ENCODE measurements at places on chromosomes 3 and 15.

DNA sequence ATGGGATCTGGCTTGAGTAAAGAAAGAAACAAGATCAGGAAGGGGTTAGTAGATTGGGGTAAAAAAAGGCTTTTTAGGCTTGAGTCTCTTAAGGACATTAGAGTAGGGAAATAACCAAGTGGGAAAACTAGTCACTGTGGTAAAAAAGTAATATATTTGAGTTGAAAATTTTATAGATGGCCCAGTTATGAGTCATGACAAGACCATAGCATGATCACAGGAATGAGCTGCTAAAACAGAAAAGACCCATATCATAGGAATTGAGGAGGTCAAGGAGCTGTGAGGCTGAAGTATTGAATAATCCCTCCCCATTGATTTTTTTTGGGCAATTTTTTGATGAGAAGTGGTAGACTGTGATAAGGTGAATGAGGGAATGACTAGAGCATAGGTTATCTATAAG lies 69.2 kb upstream of the TBC1D5 start:
- no peak for DNase-seq

DNA sequence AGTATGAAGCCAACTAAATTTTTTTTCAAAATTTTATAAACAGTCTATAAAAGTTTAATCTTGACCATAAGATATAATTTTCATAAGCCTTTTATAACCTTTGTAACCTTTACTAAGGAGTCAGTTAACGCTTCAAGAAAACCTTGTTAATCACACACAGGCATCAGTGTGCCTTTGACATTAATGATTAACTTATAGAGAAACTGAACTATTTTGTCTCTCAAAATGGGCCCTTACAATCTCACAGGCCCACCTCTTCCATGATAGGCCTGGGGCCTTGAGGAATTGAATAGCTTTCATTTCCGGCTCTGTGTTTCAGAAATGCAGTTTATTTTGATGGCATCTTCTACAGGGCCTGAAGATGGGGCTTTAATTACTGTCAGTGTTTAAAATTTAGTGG lies 70.1 kb downstream of the CD200 start:
- DNase-seq: no peak

DNA sequence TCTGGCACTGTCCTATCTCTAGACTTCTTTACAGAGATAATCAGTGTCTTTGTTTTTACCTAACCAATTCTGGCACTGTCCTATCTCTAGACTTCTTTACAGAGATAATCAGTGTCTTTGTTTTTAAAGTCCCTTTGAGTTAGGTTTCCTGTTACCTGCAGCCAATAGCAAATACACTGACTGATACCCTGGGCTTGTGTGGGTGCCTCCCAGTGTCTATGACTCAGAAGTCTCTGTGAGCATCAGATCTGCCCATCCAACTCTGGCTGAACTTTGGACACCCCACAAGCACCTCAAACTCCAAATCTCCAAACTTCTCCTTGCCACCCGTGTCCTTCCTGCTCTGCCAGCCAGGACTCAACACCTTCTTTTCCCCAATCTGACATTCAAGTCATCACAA lies 30.4 kb downstream of the SLC41A3 start:
- DNase-seq: no peak

- no peak for DNase-seq
Measured at GRCh38 chr3:10563396-10563795, 58.0 kb upstream of the ATP2B2 start.

GRCh38 chr15:28116521-28117431 lies 17.7 kb upstream of the OCA2 start:
- no peak for DNase-seq

GRCh38 chr3:141498598-141499223 lies 11.9 kb downstream of the RASA2 start:
- DNase-seq: no peak

DNA sequence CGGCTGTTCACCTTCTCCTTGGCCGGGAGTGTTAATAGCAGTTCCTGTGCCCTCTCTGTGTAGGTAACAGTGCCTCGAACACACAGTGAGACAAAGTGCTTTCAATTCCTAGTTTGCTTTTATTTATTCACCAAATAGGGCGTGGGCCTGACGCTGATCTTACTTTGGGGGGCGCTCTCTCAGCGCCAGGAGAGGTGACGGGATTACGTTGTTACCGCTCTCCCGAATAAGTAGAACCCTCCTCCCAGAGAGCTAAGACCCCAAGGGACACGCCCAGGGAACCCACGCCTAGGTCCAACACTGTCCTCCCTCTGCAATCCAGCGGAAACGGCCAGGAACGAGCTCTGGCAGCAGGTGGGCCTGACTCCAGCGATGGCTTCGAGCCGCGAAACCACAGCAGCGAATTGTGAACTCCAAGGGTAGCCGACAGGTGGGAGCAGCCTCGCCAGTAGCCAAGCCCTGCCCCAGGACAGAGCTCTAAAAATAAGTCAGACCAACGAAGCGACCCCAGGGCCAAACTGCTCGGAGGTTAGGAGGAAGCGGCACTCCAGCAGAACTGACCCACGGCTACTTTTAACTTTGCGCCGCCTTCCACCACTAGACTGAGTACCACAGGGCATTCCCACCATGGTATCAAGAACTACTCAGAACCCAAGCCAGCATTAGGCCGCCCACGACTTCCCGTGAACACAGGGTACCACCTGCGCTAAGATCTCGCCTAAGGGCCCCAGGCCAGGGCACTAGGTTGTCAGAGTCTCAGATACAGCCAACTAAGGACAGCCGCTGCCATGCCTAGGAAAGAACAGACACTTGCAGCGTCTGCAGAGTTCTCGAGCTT lies 1.6 kb upstream of the SIN3A start:
- peak; percentile 31 for DNase-seq

- no peak for DNase-seq
Measured at GRCh38 chr3:46082021-46082420, 54.7 kb upstream of the XCR1 start.

DNA sequence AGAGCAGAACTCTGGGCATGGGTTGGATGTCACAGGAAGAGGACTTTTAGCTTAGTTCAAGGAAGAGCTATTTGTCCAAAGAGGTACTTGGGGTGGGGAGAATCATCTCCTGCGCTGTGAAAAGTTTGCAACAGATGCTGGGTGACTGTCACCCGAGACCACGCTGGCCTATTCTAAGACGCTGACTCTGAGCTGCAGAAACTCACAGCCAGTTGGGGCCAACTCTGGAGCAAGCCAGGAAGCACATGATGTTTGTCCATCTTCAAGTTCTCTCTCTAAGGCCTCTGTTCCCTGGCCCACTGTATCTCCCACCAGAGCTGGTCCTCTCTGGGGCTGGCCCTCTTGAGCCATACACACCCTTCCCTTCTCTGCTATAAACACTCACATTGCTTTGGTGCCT lies 17.9 kb upstream of the CDCP1 start:
- DNase-seq: no peak

DNA sequence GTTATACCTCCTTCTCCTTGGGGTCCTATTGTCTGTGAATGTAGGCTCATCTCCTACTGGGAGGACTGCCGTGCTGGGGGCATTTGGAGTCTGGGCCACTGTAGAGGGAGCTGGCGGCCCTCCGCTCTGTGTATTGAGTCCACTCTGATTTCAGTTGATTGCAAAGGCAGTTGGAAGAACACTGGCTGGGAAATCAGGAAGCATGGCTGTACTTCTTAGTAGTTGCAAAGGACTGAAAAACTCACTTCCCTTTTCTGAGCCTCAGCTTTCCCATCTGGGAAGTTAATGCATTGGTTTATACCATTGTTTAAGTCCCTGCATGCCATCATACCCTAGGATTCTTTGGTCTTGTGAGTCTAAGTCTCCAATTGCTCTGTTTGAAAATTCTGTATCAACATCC lies 46.7 kb downstream of the TMED3 start:
- no peak for DNase-seq

GRCh38 chr15:88900309-88900981 lies 5.1 kb upstream of the HAPLN3 start:
- no peak for DNase-seq

DNA sequence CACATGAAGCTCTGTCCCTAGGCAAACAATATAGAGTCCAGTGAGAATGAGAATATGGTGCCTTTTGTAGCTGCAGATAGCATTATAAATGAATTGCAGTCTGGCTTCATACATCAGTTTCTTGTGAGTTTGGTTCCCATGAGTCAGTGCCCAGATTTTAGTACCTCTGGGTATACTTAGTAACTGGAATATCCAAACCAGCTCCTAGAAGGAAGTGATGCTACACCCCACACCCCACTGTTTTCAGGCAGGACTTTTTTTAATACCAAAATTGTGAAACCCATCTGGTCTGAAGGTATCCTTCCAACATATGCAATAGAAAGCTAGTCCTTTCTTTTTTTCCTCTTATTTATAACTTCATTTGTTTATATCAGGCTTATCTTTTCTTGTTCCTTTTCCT lies 42.1 kb upstream of the FOXP1 start:
- DNase-seq: no peak

GRCh38 chr15:59424616-59425015 lies 13.4 kb upstream of the FAM81A start:
- DNase-seq: no peak

DNA sequence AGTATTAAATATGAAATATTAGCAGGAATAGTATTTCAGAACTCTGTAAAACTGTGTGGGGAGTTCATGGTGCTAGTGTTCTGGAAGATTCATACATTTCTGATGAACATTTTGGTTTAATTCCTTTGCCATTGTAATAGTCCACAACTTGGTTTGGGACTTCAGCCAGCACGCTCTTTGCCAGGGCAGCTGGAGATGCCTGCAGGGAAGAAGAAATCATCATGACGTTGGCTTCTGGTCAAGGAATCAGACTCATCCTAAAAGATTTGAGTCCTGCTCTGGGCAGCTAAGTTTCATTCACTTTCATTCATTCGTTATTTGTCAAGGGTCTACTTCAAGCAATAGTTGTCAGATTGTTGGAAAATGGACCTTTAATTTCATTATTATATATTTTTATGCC lies 32.4 kb upstream of the MRPL3 start:
- no peak for DNase-seq

- no peak for DNase-seq
Measured at GRCh38 chr3:117407317-117407716, 697.7 kb downstream of the TUSC7 start.

DNA sequence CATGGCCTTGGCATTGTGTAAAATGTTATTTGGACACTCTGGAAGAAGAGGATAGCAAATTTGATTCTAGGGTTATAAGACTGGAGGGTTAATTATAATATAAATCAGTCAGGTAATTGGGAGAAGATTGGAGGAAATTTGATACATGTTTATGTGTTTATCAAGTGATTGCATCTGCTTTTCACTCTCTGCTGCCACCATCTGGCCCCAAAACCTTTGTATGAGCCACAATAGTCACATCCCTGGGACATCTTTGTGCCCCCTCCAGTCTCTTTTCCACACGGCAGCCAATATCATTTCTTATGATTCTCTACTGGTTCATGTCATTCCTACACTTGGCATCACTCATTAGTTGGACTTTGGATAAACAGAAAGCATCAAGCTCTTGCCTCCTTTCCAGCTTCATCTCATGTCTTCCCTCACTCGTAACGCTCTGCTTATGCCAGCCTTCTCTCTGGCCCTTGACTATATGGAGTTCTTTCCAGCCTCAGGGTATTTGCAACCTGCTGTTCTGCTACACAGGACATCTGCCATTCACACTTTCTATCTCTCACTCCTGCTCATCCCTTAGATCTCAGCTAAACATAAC lies 602.3 kb upstream of the SUCLG2 start:
- no peak for DNase-seq

DNA sequence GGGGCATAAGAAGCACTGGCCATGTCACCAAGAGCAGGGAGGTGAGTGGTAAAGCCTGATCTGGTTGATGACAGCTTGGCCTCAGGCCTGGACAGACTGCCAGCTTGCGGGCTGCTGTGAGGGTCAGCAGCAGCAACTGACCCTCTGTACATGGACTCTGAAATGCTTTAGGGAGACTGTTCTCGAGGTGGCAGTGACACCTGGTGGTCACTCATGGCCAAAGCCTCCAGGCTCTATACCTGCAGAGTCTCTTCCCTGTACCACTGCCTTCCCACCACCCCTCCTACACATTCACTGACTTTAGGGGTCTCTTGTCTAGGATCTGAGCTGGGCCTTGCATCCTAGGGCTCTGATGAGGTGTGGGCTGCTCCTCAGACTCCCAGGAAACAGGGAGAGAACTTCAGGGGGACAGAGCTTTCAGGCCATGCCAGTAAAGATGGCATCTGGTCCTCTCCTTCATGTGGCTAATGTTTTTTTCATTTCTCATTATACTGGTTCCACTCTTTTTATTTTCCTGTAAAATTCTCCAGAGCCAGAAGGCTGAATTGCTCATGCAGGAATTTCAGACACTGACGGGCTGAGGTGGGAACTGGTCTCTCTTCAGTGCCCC lies 17.2 kb upstream of the TIMP4 start:
- DNase-seq: peak; percentile 41

DNA sequence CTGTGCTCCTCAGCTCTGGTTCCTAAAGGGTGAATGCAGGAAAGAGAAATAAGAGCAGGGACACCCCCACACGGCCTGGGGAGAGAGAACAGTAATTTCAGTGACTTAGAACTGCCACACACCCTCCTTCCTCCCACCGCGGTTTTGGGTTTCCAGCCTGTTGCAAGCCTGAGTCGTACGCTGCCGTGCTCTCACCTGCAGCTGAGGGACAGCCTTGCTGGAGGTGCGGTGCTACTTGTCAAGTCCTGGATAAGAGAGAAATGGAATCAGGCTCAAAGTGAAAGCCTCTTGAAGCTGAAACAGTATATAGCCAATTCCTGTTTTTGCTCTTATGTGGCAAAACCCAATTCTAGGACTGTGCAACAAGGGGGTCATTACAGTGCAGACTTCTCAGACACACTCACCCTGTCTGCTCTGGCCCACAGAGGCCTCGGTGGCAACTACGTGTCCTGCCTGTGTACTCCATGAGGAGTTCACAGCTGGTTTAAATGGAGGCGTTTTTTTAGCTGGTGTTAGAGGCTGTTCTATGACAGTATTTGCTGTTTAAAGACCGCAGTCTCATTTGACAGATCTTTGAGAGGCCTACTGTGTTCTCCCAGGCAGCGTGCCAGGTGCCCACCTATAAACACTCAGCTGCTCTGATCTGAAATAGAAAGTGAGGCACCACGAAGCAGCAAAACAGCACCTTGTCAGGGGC lies 42.9 kb downstream of the TBC1D2B start:
- no peak for DNase-seq
